ENCODE measurements at places on chromosomes 2 and 18.

DNA sequence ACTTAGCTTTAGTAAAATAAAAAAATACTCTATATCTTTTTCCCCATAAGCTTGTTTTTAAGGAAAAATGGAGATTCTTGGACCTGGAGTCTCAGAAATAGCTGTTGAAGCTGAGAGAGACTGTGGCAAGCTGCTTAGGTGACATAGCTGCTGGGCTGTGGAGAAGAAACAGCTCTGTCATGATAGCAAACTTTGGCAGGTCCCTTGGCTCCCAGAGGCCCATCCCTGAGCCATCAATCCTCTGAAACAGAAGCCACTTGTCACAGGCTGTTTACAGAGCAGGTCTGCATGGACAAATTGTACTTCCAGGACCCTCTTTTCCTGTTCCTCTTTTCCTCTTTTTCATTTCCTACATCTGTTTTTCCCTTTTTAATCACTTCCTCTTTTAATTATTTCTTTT lies 1370.1 kb upstream of the CRIM1 start:
- DNase-seq = no peak

GRCh38 chr2:105397025-105397722 lies 1.7 kb downstream of the FHL2 start:
- DNase-seq = no peak

DNA sequence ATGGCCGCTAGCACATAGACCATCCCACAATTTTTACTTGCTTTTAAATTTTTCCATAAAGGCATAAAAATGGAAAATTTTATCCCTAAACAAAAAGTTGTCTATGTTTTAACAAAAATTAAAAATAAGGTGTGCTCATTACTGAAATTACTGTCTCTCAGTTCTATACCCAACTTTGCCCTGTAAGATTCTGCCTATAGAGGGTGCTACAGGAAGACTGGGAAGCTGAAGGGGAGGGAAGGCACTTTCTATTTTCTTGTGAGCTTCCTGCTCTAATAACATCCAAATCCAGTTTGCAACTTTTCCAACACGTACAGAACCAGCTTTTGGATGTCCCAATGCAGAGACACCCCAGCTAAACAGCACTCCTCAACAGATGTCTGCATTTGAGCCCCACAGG lies 666.9 kb downstream of the PLCL1 start:
- no peak for DNase-seq

GRCh38 chr2:236972491-236973342 lies 113.0 kb upstream of the COPS8 start:
- no peak for DNase-seq

DNA sequence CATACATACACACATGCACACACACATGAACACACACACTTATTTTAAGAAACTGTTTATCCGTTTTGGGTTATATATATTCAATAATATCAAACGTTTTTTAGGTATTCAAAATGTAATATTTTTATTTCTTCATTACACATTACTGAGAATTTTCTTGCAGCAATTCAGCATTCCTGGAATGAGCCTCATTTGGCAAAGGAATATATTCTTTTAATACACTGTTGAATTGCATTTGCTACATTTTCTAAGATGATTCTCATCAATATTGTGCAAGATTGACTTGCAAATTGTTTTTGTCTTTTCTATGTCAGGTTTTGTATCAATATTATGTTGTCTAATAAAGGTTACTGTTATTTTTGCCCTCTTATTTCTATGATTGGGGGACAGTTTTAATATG lies 276.1 kb upstream of the CYP26B1 start:
- DNase-seq = no peak

DNA sequence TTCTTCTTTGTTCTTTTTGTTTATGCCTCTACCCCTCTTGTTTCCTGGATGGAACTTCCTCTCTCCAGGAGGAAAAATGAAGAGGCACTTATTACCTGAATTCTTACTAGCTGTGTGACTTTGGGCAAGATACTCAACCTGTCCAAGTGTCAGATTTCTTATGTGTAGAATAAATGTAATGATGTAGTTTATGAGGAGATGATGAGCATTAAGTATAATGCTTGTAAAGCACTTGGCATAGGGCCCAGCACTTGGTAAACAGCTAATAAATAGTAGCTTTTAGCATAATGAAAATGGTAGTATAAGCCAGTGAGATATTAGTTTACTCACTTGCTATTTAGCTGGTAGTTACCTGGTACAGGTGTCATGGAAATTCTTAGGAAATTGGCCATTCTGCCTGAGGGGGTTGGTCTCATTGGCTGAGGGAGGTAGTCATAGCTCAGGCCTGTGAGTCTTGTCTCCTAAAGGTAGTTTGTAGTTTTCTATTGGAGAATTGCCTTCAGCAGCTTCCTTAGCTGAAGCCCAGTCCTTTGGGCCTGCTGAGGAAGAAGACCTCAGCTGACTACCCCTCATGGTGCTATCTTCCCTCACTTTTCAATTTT lies 133.4 kb upstream of the NABP1 start:
- no peak for DNase-seq

GRCh38 chr18:24534271-24534670 lies 73.8 kb downstream of the HRH4 start:
- no peak for DNase-seq

DNA sequence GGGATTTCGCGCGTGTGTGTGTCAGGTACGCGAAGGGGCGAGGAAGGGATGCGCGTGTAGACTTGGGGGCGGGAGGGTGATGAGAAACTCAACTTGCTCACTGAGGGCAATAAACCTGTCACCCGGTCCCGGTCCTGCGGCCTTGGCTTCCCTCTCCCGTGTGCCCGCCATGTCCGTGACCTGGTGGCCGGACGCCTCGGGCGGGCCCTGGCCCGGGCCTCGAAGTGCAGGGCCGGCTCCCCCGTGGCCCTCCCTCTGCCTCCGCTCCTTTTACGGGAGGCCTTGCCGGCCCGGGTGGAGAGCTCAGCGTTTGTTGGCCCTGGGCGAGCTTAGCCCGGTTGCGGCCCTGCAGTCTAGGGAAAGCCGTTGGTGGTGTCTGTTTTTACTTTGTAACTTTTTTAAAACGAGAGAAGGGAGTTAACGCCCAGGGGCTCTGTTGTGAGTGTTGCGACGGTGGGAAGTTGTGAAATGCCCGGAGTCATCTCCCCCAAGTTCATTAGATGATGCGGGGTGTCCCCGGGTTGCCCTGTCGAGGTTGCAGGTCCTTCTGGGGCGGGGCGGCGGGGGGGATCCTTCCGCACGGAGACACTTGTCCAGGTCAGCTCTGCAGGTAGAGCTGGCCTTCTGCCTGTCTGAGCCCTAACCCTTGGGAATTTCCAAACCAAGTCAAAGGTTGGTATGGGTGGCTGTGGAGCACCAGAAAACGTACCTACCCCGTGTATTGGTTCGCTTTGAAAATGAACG lies 883 bp downstream of the SMCHD1 start:
- DNase-seq = no peak

DNA sequence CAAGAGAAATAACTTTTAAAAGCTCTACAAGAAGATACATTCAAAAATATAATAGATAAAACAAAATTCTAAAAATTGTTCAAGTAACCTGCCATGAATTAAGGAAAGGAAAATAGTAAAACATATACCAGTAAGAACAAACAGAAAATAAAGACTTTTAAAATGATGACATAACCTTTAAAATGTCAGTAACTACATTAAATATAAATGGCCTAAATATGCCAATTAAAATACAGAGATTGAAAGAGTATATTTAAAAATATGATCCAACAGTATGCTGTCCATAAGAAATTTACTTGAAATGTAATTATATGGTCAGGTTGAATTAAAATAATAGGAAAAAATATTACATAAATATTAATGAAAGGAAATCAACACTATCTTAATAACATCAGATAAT lies 911.7 kb upstream of the POU3F3 start:
- DNase-seq = no peak

DNA sequence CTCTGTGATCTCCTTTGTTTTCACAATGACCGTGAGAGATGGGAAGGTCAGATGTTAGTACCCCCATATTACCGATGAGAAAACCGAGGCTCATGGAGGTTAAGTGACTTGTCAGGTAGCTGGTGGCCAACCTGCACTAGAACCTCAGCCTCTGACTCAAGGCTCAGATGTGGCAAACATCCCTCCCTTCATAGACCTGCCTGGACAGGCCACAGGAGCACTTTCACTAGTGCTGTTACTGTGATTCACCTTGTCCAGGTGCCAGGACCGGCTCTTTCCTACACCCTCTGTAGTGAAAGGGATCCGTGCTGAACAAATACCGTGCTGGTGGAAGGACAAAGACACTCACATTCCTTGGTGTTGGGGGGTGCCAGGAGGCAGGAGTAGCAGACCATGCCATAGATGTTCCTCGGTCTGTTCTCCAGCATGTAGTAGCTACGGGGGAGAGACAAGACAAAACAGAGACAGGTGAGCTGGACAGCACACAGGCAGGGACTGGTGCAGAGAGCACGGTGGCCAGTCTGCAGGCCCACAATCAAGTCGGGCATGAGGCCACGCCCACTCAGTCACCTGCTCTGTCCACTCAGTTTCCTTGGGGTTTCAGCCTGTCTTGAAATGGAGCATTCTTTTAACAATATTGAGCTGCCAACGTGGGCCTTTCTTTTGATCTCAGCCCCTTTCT lies 65.9 kb downstream of the EDAR start:
- no peak for DNase-seq

- DNase-seq = no peak
Observed at GRCh38 chr2:65199891-65200290, 27.7 kb upstream of the ACTR2 start.

Data from omental fat pad (tissue), 4 donors.